NCI-H1417 treated with DMSO at 0.1 percent for 48 hours (cell line): ENCODE measurements at places on chromosomes 4 and X.

DNA sequence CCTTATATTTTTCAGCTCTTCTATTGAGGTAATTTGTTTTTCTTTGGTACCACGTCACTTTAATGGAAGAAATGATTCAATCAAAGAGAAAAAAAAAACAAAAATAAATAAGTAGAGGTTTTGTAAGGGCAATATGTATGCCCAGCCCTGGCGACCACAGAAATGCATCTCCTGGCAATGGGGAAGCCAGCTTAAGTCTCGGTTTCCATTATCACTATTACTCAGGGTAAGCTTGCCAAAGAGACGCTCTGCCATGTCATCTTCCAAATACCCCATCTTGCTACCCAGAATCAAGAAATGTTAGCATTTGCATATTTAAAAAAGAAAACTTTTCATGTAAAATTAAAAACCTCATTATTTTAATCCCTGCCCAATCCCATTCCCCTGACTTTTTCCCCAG is 68.8 kb downstream of the FAM47C start:
- no peak for DNase-seq

DNA sequence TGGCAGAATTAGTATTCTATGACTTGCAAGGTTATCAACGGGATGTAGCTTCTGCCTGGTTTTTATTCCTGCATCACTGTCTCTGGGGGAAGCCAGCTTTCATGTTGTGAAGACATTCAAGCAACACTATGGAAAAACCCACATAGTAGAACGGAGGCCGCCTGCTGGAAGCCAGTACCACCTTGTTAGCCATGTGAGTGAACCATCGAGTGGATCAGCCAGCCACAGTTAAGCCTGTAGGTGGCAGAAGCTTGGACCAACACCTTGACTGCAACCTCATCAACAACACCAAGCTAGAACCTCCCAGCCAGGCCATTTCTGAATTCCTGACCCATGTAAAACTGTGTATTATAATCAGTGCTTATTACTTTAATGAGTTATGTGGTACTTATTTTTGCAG is 538.2 kb downstream of the KCNIP4 start:
- no peak for DNase-seq

GRCh38 chr4:4829837-4830236 is 29.6 kb upstream of the MSX1 start:
- no peak for DNase-seq

DNA sequence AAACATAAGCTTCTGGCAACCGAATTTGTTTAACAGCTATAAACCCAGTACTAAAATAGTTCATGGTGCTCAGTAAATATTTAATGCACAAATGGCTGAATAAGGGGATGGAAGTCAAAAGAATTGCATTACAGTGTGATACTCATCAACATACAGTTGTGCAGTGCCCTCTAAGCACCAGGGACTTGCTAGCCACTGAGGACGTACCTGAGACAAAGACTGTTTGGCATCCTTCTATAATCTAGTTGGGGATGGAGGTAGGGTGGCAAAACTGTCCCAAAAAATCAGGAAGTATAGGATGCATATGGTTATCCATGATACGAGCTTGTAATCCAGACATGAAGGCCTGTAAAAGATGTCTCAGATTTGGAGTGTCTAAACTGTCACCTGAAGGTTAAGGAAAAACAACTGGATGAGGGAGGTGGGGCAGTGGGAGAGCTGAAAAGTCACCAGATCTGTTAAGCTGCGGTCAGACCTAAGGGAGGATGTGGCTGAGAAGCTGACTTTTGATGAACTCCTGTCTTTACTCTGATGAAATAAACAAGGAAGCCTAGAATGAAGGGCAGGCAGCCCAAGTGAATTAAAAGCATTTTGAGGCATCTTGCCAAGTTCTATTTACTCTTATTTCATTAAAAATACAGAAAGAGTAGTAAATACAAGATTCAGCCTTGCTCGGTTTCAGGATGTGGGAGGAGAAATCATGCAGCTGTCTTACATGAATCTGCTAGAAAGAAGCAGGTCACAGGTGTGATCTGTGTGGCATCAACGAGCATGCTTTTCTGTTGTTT is 12.0 kb upstream of the CD38 start:
- no peak for DNase-seq

GRCh38 chr4:169906104-169906503 is 120.1 kb downstream of the MFAP3L start:
- DNase-seq: no peak

- DNase-seq: no peak
Measured at GRCh38 chr4:56640621-56641493, 40.2 kb downstream of the HOPX start.

GRCh38 chrX:139446832-139447231 is 83.7 kb upstream of the F9 start:
- no peak for DNase-seq

DNA sequence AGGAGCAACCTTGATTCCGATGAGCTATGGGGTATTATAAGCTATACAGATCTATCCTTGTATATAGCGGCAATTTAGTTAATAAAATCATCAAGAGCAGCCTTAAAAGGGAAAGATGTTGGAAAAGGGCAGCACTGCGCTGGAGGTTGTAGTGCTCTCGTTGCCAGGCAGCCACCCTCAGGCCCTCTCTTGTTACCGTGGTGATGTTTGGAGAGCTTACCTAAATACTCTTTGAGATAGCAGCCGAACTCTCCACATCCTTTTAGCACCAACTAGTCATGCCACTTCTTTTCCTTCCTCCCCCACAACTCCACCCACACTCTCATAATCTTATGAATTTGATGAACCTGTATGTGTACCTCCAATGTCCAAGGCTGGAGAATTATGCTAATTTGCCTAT is 3.8 kb upstream of the RADX start:
- peak; percentile 70 for DNase-seq

- DNase-seq: no peak
Measured at GRCh38 chr4:189771696-189772361, 168.8 kb upstream of the FRG1 start.

- no peak for DNase-seq
Measured at GRCh38 chr4:55098456-55099204, 26.8 kb downstream of the KDR start.

DNA sequence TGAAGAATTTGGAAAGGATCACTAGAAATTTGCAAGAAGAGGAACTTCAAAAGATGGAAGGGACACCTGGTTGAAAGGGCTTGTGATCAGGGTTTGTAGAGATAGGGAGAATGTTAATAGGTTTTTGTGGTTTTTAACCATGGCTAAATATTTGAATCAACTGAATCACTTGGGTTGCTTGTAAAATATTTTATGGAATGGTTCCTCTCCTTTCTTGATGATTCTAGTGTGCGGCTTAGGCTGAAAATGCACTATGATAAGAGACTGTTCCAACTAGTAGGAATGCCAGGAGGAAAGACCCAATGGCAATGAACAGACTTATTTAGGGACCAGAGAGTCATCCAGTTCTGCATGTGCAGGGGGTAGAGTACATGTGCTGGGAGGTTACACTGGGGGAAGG is 408.2 kb downstream of the ARHGAP24 start:
- DNase-seq: no peak

DNA sequence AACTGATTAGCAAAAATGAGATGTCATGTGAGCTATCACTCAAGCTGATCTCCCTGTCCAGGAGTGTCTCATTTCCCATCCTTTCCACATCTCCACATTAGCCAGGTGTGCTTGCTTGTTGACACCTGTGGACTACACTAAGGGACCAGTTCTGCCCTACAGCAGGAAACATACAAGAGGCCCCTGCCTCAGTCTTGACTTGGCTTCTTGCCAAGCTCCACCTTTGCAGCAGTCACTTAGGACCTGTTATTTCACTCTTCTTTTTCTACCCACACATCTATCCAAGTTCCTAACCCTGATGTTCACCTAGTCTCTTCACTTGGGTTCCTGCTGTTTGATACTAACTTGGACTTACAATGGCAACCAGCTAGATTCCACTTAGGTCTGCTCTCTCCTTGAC is 13.2 kb downstream of the FRMD7 start:
- DNase-seq: peak; percentile 25

DNA sequence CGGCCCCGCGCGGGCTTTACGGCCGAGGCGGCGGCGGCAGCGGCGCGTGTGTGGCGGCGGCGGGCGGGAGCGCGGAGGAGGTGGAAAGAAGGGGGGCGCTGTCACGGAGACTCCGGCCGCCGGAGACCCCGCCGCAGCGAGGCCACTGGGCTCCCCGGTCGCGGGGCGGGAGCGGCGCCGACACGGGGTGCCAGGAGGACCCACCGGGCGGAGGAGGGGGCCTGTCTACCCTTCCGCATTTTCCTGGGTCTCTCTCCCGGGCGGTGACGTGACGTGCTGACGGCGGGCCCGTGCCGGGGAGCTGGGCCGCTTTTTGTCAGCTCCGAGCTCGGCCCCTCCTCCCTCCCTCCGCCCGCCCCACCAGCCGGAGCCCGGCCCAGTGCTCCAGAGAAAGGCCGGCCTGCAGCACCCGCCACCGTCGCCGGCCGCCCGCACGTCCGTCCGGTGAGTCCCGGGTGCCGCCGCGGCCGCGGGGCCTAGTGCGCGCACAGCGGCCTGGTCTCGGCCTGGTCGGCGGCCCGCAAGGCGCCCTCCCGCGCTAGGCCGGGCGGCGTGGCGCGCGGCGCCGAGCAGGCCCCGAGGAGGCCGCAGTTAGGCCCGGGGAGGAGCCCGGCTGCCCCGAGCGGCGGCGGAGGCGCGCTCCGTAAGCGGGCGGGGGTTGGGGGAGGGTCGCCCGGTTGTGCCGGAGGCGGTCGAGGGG is at the start of gene ZFX:
ZFX (plus strand) TSS at position 379 of the 700 bp plus-strand sequence. CDS start 23,014 bp downstream, outside the sequence.
- DNase-seq: no peak

- DNase-seq: no peak
Measured at GRCh38 chr4:89230271-89230670, 77.3 kb downstream of the GPRIN3 start.

- no peak for DNase-seq
Measured at GRCh38 chrX:115372152-115372551, 82.6 kb downstream of the LUZP4 start.

DNA sequence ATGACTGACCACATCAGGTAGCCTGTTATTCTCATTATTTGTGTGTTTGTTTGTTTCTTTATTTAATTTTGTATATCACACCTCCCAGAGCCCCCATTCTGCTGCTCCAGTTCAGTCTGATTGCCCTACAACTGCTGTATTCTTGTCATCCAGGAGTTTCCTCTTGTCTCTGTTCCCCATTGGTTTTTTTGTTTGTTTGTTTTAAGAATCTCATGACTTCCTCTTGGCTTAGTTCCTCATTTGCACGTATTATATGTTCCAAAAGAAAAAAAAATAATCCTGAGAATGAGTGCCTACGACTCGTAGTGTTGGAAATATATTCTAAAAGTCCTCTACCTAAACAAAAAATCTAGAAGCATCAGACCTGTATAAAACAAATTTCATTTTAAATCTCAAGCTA is 142.3 kb upstream of the SLIT2 start:
- no peak for DNase-seq

GRCh38 chrX:6748595-6748994 is 213.7 kb upstream of the VCX3A start:
- no peak for DNase-seq

- DNase-seq: no peak
Measured at GRCh38 chr4:38111717-38112116, 151.5 kb downstream of the PTTG2 start.

DNA sequence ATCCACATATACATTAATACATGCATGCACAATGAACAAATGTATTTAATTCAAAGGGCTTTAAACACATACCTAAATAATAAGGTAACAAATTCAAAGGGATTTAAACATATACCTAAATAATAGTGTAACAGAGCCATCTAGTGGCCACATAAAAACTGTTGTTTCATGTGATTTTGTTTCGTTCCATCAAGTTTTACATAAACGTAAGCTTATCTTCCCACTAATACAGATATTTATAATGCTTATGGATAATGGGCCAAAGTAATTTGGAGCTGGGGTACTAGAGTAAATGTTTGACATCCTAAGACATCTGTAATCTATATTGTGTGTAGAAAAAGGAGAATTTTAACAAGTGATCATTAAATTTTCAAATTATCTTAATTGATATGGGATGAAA is 82.3 kb downstream of the PRSS12 start:
- DNase-seq: peak; percentile 41

GRCh38 chrX:102767287-102767686 is 46.7 kb downstream of the GPRASP3 start:
- no peak for DNase-seq

DNA sequence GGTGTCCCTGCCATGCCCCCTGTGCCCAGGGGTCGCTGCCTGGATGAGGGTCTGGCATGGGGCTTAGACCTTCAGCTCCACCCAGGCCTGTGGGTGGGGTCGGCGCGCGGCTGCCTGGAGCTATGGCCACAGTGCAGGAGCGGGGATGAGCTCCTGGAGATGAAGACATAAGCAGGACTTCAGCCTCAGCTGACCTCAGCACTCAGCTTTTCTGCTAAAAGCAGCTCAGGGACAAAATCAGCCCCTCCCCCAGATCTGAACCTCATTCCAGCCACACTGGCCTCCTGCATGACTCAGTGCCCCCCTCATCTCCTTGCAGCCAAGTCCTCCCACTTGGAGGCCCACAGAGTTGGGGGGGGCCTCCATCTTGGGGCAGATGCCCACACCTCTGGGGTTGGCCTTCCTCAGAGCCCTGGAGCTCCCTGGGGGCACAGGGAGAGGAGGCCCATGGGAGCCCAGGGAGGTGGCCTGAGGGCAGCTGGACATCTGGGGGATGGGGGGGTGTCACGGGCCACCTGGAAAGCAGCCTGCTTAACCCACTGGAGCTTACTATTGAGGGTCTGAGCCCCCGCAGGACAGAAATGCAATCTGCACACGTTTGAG is 19.4 kb upstream of the CPLX1 start:
- DNase-seq: no peak

GRCh38 chrX:110743679-110744340 is 51.8 kb downstream of the CHRDL1 start:
- DNase-seq: no peak
